ENCODE measurements at places on chromosomes 6 and 20.

- no peak for DNase-seq
These were observed 63.4 kb downstream of the RNF182 start for GRCh38 chr6:13988049-13988738.

- DNase-seq: no peak
These were observed 37.1 kb downstream of the KIF25 start for GRCh38 chr6:168034537-168034936.

DNA sequence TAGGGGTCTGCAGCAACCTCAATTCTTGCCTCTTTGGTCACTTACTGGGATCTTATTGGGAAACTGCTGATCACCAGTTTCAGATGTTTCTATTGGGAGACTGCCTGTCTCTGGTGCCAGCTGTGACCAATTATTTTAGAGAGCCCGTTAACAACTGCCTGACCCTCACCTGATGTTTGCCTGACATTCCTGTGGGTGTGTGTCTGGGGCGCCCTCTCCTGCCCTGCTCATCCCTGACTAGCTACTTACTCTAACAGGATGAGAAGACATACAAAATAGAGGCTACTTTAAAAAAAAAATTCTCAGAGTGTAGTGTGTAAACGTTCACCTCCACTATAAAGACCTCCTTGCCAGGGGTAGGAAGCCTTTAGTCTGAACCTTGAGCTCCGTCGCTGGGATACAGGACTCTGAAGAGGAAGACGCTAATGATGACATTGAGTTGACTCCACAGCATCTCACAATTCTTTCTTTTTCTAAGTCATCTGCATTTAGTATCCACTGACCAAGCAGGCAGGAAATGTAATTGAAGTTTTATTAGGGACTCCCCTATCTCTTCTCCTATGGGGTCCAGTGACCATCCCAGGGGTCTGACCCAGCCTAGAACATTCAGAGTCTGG lies 54.6 kb upstream of the DDR1 start:
- DNase-seq: no peak

GRCh38 chr20:1144401-1145172 lies 26.2 kb downstream of the PSMF1 start:
- no peak for DNase-seq

- DNase-seq: no peak
These were observed 142.6 kb upstream of the PDE10A start for GRCh38 chr6:165805636-165806035.

GRCh38 chr6:163250116-163250515 lies 164.4 kb upstream of the QKI start:
- no peak for DNase-seq

- DNase-seq: no peak
These were observed 13.3 kb downstream of the EZR start for GRCh38 chr6:158805698-158806377.

DNA sequence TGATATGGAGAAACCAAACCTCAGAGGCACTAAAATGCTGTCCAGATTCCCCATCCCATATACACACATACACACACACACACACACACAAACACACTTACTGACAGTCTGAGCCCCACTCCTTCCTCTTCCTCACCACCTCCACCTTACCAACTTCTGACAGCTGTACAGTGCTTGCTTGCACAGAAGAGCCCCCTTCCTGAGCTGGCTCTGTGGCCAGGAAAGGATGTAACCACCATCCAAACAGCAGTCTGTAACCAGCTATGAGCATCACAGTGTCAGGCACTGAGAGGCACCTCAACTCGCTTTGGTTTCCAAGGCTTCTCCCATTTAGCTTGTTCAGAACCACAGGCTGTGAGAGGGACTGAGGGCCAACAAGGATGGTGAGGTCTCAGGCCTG lies 5.9 kb upstream of the C6orf136 start:
- DNase-seq: no peak

DNA sequence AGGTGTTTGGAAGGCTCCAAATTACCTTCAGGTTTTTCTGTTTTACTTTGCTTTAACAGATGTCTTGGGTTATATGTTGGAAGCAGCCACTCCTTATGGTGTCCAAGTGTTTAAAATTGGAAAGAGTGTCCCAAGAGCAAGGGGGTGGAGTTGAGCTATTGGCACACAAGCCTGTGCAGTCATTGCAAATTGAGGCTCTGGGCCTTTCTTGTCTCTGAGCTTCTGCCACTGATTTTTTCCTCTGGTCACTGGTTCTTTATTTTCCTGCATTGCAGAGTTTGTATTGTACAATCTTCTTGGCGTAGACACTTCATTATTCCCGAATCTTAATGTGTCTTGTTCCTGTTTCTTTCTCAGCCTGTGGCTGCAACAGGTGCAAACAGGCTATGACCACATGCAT lies 598.8 kb downstream of the RNF144B start:
- DNase-seq: no peak

- no peak for DNase-seq
These were observed 360.4 kb downstream of the ESR1 start for GRCh38 chr6:152167641-152168603.

DNA sequence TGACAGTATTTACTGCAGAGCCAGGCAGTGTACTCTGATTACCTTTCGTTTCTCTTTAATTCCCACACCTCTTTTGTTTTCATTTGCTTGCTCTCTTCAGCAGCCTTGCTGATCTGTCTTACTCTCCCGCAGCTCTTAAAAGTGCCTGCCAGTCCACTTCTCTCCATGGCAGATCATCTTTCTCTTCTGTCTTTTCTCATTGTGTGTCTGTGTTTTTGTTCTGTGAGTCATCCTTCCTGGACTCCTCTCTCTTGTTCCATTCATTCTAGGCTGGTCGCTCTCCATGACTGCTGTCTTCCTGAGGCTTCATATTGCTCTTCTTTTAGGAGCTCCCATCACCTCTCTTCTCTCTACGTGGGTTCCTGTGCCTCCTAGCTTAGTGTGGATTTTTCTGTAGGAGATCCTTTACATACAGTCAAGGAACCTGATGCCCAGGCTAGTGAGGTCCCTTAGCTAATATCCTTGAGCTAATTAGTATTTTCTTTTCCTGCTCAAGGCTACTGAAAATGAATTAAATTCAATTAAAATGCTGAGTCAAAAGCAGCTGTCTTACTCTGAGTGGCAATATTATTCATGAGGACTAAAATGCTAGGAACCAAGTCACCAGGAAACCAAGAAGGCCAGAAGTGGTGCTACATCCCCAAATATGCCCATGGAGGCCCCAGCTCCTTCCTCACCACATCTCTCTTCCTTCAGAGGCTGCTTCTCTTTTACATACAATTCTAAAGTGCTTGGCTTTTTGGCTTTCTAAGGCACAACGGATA lies 86.1 kb downstream of the SLX4IP start:
- DNase-seq: no peak

DNA sequence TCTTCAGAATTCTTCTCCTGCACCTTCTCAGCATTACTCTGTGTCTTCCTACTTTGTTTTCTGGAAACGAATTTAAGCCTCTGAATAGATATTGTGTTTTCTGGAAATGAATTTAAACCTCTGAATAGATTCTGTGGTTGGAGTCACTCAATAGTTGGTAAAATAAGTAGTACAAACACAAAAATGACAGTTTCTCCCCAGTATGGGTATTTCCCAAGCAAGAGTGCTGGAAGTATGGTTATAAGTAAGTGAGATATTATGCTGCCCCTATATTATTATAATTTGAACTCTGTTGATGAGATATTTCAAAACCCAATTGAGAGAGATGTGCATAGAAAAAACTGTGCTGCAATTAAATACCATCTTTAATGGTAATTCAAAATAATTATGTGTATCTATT lies 94.9 kb downstream of the TINAG start:
- DNase-seq: no peak

- no peak for DNase-seq
These were observed 948.4 kb upstream of the EYS start for GRCh38 chr6:66655420-66655819.

- no peak for DNase-seq
These were observed 46.5 kb downstream of the FAM217A start for GRCh38 chr6:4032475-4032874.

DNA sequence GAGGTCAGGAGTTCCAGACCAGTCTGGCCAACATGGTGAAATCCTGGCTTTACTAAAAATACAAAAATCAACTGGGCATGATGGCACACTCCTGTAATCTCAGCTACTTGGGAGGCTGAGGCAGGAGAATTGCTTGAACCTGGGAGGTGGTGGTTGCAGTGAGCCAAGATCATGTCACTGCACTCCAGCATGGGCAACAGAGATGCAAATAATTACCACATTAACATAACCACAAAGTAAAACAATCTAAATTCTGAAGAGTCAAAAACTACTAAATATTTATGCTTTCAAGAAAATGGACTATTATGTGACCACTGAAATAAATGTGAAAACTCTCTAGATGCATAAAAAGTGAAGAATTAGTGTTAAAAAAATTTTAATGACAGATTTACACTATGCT lies 59.9 kb downstream of the CYP39A1 start:
- DNase-seq: no peak

DNA sequence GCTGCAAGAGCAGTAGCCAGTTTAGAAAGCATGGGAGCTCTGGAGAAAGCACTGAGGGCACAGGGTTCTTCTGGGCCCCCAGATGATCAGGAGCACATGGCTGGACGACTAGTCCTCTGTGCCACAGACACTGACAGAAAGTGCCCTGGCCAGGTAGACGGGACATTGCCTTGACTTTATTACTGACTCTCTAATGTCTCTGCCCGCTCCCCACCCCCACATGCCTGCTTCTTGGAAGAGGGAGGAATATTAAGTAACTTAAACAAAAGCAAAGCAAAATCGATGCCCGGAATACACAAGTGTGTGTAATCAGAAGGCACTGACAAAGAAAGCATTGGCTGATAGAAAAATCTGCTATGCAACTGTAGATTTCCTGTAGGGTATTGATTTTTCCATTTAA lies 99.3 kb downstream of the SOBP start:
- no peak for DNase-seq

DNA sequence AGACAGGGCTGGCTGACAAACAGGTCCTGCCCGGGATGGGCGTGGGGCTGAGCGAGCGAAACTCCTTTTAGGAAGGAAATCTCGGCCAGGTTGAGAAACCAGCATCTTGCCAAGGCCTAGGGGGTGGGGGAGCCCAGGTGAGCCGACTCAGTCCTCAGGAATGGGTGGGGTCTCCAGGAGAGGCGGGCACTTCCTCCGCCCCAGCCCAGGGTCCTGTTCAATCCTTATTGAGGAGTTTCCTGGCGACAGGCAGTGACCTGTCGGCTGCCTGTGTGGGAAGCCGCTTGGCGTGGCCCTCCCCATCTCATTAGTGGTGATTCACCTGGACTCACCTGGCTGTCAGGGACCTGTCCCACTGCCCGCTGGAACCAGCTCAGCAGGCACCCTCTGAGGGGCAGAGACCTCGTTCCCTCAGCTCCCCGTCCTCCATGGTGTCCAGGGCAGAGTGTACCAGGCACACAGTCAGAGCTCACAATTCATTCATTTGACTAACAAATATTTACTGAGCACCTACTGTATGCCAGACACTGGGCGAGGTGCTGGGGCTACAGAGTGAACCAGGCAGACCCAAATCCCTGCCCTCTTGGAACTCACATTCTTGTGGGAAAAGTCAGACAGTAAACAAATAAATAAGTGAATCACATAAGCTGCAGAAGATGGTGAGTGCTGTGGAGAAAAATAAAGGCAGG lies 51.1 kb downstream of the FGD2 start:
- DNase-seq: no peak

- DNase-seq: no peak
These were observed 42.9 kb downstream of the ARHGAP18 start for GRCh38 chr6:129667034-129667433.

- DNase-seq: no peak
These were observed 14.2 kb downstream of the SLC23A2 start for GRCh38 chr20:4987130-4987529.
